ENCODE measurements at places on chromosomes 16 and 17.

DNA sequence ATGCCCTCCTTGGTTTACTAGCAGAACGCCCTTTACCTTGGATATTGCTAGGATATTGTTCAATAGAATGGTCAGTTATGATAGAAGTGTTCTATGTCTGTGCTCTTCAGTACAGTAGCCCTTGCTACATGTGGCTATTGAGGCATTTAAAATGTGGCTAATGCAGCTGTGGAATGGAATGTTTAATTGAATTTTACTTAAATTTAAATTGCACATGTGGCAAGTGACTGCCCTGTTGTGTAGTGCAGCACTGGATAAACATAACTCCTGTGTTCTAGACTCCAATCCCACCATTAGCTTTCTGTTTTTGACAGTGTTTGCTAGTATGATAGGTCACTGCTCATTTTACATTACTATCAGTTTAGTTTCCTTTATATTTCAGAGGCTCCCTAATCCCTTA, 29.9 kb downstream of the RAD51C start:
- no peak for DNase-seq

DNA sequence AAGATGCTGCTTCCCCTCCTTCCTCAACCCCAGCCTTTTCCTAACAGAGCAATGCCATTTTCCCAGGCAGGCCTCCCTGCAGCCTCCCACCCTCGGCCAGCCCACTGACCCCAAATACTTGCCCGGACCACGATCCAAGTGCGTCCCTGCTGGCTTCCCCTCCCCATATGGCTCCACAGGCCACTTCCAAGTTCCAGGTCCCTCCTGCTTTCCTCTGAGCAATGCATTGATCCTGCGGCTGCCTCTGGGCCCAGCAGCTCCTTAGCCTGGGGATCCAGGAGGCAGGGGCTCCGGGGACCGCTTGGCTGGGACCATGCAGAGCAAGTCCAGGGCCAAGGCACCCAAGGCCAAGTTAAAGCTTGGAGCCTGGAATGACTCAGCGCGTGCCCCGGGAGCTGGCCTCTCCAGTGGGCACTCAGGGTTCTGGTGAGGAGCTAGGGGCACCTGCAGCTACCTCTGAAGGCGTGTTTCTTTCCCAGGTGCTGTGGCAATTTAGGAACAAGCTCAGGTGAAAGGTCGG, 51.9 kb upstream of the ENPP7 start:
- no peak for DNase-seq

DNA sequence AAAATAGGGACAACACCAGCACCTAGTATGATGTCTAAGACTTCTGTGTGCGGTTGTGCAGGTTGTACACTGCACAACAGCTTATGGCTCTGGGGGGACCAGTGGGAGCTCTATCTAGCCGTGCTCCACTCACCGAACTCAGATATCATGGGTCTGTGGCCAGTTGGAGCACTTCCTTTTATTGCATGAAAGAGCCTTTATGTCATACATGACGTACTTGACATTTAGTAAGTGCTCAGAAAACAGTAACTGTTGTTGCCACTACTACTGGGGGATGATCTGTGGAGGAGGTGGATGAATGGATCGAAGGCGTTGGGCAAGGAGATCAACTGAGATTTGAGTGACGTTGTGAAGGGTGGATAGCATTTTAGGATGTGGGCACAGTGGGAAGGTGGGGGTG, 368.8 kb downstream of the SNX29 start:
- DNase-seq = no peak

DNA sequence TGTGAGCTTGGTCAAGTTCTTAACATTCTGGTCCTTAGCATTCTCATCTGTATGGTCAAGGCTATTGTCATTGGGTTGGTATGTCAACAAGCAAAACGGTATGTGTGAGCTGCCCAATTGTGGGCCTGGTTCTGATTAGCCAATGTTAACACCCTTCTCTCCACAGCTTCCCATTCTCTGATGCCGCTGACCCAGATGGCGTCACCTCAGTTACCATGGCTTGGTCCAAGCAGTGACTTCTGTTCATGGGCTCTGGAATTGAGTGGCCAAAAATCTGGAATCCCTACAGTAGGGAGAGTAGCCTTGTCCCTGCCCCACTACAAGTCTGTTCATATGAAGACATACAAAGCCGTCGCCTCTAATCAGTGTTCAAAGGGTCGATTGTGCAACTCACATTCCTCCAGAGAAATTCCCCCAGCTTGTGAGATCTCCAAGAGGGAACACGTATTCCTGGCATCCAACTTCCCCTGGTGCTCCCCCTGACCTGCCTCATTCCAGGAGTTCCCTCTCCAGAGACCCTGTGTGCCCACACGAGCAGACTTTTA, 15.8 kb downstream of the TMEM98 start:
- peak; percentile 92 for DNase-seq

GRCh38 chr17:29149431-29150064, 30.6 kb downstream of the MYO18A start:
- peak; percentile 8 for DNase-seq

GRCh38 chr17:72514321-72514861, 393.6 kb downstream of the SOX9 start:
- no peak for DNase-seq

DNA sequence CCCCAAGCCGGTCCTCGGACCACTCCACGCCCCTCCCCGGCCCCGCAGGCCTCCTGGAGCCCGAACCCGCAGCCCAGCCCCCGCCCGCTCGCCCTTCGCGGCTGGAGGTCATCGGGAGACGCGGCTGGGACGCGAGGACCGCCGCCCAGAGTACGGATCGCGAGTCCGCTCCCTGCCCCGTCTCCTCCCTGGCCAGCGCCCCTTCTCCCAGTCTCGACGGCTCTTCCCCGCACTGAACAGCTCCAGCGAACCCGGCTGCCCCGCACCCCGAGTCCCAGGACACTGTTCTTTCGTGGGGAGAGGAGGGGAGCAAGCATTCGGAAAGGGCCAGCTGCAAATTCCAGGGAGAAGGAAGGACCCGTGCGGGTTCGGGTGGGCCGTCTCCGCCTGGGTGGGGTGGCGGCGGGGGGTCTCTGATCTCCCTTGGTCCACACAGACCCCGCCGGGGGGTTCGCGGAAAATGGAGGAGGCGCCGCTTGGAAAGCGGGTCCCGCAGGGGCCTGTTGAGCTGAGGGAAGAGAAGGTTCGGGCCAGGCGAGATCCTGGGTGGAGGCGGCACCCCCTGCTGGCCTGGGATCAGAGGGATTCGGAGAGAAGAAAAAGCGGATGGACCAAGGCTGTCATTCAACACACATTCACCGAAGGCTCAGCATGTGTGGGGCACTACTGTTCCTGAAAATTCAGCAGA, 632 bp upstream of the RTN4RL1 start:
- peak; percentile 86 for DNase-seq

Measured in AG20443 (cell line).